ENCODE measurements at places on chromosomes 16 and 17.

GRCh38 chr16:81511371-81511770 lies 66.8 kb downstream of the CMIP start:
- DNase-seq: no peak

- DNase-seq: no peak
Measured at GRCh38 chr16:4323071-4323844, 7.4 kb downstream of the GLIS2 start.

- DNase-seq: no peak
Measured at GRCh38 chr17:45372325-45372869, 55.6 kb upstream of the MAP3K14 start.

DNA sequence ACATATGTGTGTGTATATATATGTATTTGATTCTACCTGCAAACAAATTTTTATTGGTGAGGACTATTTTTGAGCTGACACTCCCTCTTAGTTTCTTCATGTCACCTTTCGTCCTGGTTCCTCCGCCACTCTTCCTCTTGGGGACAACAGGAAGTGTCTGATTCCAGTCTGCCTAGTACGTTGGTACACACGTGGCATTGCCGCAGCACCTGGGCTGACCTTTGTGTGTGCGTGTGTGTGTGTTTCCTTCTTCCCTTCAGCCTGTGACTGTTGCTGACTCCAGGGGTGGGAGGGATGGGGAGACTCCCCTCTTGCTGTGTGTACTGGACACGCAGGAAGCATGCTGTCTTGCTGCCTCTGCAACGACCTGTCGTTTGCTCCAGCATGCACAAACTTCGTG lies 29.4 kb upstream of the CACNG5 start:
- no peak for DNase-seq

DNA sequence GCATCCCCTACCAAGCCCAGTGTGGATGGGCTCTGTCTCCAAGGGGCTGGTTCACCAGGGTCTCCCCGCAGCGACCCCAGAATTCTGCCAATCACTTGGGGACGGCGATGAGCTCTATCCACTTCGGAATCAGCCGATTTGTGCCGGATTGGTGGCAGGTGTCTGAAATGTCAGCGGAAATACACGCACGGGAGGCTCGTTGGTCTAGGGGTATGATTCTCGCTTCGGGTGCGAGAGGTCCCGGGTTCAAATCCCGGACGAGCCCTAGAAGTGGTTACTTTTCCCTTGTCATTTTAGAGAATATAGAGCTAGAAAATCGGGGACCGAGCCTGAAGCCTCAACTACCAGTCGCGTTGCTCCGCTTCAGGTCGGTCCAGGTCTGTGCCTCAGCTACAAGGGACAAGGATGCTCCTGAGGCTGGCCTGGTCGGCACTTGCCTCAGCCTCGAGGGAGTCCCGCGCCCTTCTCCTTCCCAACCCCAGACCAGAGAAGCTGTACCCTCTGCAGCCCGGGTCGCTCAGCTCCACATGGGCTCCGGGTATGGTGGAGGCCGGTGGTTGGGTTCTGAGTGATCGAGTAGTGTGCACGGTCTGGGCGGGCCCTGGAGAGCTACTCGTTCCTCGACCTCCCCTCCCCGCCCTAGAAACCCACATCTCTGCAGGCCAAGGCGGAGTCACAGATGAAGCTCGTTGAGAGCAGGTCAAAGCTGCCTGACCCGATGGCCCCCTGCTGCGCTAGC lies 16.0 kb upstream of the OR1F1 start:
- peak; percentile 78 for DNase-seq

DNA sequence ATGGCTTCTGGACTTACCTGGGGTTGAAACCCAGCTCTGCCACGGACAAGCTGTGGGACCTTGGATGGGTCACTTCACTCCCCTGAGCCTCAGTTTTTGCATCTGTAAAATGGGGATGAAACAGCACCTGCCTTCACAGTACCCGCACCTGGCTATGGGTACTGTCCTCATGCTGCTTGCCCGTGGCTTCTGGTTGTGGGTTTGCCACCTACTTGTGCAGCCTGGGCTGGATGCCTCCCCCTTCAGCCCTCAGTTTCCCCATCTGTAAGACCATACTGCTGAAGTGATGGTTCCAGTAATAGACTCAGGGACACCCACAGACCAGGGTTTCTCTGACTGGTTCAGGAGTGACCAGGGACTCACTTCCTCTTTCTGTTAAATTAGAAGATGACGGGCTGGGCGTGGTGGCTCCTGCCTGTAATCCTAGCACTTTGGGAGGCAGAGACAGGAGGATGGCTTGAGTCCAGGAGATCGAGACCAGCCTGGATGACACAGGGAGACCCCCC lies 9.4 kb downstream of the GLIS2 start:
- no peak for DNase-seq

- no peak for DNase-seq
Measured at GRCh38 chr17:17757956-17758845, 76.9 kb downstream of the RAI1 start.

GRCh38 chr17:32943647-32944191 lies 15.8 kb downstream of the TMEM98 start:
- no peak for DNase-seq

DNA sequence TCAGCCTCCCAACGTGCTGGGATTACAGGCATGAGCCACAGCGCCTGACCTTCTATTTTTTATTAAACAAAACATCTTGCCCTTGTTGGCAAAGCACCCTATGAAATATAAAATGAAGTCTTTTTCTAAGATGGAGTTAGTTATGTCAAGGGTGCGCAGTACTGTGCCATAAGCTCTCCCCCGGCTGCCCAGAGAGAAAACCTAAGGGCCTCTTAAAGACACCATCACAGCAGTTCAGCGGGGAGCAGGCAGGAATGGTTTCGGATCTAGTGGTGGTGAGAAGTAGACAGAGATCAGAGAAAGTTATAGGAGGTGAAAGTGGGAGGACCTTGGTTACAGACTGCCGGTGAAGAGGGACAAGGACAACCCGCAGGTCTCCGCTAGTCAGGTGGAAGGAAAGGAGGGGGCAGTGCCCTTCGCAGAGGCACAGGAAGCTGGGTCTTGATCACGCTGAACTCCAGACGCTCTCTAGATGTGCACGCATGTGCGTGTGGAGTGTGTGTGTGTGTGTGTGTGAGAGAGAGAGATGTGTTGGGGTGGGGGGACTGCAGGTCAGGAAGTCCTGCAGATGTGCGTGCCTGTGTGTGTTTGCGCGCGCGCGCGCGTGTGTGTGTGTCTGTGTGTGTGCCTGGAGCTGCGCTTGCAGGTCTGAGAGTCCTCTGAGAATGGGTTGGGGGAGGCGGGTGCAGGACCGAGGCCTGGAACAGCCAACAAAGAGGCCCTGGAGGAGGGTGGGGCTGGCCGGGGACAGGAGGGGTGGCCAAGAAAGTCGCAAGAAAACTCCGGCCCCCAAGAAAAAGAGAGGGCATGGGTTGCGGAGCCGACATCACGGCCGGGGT lies 748 bp upstream of the CMTM3 start:
- DNase-seq: peak; percentile 68

DNA sequence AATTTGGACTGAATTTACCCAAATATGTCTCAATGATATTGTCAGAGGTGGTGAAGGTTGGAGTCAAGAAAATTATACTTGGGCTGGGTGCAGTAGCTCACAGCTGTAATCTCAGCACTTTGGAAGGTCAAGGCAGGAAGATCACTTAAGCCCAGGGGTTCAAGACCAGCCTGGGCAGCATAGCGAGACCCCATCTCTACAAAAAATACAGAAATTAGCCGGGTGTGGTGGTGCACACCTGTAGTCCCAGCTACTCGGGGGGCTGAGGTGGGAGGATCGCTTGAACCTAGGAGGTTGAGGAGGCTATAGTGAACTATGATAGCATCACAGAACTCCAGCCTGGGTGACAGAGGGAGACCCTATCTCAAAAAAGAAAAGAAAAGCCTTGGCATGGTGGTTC lies 40.9 kb downstream of the LAT start:
- no peak for DNase-seq

DNA sequence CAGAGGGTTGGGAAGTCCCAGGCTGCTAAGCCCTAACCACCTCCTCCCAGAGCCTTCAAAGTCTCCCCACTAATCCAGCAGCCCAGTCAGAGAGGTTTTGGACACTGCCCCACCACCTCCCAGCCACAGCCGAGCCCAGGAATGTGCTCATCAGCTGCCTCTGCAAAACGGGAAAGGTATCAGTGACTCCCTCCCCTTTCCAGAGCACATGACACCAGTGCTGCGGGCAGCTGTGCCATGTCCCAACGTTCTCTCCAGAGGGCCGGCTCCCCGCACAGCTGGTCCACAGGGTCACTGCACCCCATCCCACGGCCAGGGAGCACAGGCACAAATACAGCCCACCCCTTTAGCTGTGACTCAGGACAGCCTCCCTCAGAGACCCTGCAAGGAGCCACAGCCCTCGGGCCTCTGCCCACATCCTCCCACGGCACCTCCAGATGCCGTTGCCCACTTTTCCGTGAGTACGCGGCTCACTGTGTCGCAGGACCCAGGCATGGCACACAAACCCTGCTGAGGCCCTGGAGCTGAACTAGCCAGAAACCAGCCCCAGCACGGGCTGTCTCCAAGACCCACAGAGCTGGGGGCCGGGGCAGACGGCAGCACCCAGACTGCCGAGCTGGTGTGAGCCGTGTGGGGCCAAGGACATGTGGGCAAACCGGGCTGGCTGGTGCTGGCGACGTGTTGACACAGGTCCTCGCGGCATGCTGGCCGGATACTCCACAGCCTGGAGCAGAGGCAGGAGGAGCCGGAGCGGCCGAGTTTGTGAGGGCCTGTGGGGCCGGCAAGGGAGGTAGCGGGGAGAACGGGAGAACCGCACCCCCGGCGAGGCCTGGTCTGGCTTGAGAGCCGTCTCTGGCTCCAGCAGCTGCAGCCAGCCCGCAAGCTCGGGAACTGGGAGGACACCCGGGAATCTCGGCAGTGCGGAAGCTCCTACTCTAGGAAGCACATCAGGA lies 6.3 kb upstream of the PPP1R27 start:
- no peak for DNase-seq

DNA sequence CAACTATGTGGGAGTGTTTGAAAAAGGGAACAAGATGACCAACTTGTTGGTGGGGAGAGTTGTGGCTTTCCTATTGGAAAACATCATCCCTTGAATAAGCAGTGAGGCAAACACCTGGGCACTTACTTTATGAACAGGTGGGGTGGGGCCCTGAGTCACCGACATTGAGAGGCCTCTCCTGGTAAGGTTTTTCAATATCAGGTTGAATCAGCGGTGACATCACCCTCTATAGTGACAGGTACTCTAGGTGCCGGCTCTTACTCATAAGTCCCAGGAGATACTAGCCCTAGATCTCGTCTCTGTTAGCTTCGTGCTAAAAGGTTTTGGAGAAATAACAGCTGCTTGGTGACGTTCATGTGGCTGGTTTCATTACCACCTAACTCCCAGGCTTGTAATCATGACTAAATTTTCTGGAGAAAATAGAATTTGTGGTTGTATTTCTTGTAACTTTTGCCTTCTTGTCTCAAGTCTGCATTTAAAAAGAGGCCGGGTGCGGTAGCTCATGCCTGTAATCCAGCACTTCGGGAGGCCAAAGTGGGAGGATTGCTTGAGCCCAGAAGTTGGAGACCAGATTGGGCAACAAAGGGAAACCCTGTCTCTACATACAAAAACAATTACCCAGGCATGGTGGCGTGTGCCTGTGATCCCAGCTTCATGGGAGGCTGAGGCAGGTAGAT lies 19.3 kb downstream of the CDH1 start:
- DNase-seq: peak; percentile 77
